Endodermal cell (in vitro differentiated cells): ENCODE measurements at places on chromosomes 1 and 21. TPM values are rescaled to one million over a fixed set of nuclear protein-coding genes. Genes with fewer than 3 reads are reported as not detected.

The KRTAP15-1 gene
- total RNA-seq = not detected in 2 replicates

The SHE gene
- total RNA-seq = 0.35 to 3.5 TPM (median 0.46 TPM) in 3 replicates

The LRRN2 gene
- 14.9 and 16.2 TPM in 2 replicates for total RNA-seq

The NMNAT2 gene
- total RNA-seq = 1.5 to 2.1 TPM (median 1.7 TPM) in 3 replicates

GRCh38 chr1:150596095-150596892, 16.9 kb upstream of the MCL1 start:
- DNase-seq = no peak

DNA sequence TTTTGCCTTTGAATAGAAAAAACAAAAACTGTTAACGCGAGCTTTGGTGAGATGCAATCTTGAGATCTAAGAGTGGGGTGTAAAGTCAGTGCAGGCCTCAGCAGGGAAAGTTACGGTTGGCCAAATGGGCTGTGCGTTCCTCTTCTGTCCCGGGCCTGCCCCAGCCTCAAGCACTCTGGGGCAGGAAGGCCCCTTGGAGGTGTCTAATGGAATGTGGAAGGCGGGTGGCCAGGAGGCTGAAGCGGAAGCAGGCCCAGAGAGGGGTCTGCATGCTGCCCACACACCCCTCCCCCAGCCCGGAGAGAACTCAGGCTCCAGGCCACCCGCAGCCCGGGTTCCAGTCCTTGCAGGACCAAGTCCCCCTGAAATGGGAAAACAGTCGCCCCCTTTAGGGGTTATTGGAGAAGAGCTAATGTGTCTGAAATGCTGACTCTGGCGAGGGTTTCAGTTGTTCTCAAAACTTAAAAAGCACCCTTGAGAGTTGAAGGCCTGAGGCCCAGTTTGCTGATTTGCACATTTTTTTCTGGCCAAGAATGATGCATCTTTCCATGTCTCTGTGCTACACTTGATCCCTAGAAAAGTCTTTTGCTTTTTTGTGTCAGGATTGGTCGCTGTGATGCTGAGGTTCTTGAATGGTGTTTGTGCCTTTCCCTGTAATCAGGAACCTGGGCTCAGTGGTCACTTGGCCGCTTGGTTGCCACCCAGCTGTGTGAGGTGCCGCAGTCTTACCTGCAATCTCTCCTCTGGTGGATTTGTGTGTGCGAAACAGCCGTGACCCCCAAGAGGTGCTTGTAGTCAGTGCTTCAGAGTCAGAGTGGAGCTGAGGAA, 2.0 kb downstream of the COL18A1 start:
- DNase-seq = peak; percentile 91

DNA sequence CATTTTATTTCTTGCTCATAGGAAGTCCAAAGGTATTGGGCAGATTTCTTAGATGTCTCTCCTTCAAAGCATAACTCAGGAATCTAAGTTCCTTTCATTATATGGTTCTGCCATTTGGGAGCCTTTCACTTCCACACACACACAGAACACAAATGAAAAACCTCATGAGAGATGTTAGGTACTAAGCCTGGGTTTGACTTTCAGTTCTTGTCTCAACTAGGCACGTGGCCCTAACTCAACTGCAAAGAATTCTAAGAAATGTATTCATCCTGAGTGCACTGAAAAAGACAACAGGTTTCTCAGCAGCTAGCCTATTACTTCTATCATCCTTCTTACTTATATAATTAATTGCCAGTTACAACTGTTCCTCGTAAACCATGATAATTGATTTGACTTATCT, 190.0 kb upstream of the SAMSN1 start:
- no peak for DNase-seq

DNA sequence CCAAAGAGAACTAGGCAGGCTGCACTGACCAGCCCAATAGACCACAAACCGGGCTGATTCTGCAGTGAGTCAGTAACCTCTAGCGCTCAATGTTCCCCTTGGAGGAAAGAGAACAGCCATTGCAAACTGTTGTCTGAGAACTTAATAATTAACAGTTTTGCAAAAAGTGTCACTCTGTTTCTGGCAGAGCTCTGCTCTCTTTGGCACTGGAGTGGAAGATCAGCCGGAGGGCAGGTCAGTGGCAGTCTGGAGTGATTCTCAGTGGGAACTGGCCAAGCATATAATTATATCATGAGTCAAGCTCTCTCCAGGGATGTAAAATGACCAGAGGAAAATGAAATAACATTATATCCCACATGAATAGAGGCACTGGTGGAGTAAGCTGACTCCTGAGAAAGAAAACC, 238.3 kb downstream of the HLX start:
- DNase-seq = no peak

DNA sequence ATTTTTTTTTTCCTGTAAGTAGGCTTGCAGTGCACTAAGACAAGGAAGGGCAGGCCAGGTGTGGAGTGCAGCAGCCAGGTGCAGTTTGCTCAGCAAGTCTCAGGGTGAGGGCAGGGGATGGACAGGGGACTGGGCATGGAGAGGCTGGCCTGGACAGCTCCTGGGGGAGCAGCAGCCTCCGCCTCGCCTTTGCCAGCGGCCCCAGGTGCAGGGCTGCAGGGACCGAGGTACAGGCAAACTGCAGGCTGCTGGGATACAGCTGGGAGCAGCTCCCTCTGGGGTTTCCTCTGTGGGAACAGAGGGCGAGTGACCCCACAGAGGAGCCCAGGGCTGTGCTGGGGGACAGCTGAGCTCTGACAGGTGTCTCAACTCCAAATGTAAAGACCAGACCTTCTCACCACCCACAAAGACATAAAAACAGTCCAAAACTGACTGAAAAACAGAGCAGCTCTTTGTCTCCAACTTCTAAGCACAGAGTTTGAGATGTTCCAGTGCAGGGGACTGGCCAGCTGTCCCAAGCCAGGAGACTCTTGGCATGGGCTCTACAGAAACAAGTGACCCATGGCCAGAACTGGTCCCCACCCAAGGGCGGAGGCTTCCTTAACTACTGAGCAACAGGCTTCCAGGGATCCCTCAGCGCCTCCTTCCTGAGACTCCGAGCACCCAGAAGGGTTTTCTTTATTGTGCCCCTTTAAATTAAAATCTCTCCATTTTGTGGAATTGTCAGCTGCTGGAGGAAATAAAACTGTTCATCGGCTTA, 27.7 kb upstream of the AJAP1 start:
- no peak for DNase-seq

DNA sequence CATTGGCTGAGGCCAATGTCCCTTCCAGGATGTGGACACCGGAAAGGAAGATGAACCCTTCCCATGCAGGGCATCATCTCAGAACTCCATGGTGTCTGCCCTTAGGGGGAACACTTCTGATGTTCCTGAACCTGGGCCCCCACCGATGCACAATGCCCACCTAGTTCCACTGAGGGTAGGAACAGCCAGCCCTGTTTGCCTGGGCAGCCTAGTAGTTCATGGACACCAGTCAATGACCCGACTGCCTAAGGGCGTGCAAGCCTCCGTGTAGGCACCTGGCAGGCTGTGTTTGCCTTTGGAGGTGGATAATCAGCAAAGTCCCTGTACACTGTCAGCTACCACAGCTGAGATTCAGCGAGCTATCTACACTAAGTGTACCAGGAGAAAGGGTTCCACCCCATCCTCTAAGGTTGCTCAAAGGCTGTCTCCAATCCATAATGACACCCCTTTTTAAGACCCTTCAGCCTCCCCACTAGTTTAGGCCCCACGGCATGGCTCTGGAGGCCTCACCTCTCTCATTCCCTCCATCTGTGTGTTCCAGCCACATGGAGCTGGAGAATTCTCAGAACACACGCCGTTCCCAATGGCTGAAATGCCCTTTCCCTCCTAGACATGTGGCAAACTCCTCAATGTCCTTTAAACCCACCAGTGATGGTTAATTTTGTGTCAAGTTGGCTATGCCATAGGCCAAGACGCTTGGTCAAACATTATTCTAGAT, 124.8 kb upstream of the EDN2 start:
- peak; percentile 9 for DNase-seq
